ENCODE measurements at places on chromosomes 5 and 9. TPM values are rescaled to one million over a fixed set of nuclear protein-coding genes. Genes with fewer than 3 reads are reported as not detected.

Gene FREM1
- total RNA-seq = not detected

Gene SPATA6L
- total RNA-seq = 7.3 TPM

Gene LAMC3
- total RNA-seq = not detected

Gene HAND1
- not detected for total RNA-seq

GRCh38 chr5:122219436-122220166, 90.3 kb downstream of the ZNF474 start:
- no peak for DNase-seq

- DNase-seq = no peak
These were observed 684.7 kb upstream of the NUDT12 start for GRCh38 chr5:104247260-104247659.

GRCh38 chr5:107341376-107342084, 329.2 kb downstream of the EFNA5 start:
- no peak for DNase-seq

GRCh38 chr5:4230786-4231641, 635.4 kb downstream of the IRX1 start:
- DNase-seq = no peak

GRCh38 chr9:35501946-35502345, 12.0 kb downstream of the RUSC2 start:
- no peak for DNase-seq

Measured in renal cortical epithelial cell (primary cell).